ENCODE measurements at places on chromosomes 12 and 14.

GRCh38 chr14:87745507-87746118 lies 247.4 kb downstream of the GALC start:
- peak; percentile 60 for DNase-seq

- DNase-seq: no peak
Observed at GRCh38 chr14:24378981-24379906, 11.3 kb downstream of the NFATC4 start.

DNA sequence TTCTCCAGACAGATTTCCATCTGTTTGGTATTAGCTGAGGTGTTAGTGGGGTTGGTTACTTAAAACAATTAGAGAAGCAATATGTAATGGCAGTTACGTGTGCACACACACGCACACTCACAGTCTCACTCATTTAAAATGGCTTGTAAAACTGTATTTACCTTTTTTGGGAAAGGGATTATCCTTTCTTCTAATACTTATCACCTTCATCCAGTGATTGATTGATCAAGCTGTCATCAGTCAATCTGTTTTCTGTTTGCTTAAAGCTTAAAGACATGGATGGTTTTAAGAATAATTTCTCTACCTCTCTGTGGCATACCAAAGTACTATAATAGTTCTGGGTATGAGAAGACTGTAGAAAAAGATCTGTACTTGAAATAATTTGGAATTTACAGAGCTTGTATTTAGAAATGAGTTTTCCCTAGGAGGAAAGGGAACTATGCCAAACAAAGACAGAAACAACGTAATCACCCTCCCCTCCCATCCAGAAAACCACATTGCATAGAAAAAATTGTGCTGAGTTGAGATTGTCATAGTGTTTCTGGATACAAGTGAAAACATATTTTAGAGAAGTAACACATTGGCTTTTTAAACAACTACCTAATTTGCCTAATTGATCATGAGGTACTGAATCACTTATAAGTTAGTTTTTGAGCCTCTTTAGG lies 455.8 kb downstream of the PCNX1 start:
- peak; percentile 92 for DNase-seq

- no peak for DNase-seq
Observed at GRCh38 chr12:89250213-89250612, 102.1 kb downstream of the DUSP6 start.

- DNase-seq: no peak
Observed at GRCh38 chr12:120164293-120164692, 30.2 kb downstream of the GCN1 start.

DNA sequence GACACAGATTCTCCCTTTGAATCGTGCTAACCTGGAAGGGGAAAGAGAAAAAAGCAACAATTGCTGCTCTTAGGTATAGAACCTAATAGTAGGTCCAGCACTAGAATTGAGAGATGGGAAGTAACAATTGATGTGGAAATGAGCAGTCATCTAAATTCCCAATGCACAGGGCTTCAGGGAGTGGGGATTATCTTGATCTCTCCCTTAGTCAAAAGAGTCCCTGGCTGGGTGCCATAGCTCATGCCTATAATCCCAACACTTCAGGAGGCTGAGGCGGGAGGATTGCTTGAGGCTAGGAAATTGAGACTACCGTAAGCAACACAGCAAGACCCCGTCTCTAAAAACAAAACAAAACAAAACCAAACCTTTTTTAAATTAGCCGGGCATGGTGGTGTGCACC lies 4.0 kb downstream of the APOBEC1 start:
- no peak for DNase-seq

DNA sequence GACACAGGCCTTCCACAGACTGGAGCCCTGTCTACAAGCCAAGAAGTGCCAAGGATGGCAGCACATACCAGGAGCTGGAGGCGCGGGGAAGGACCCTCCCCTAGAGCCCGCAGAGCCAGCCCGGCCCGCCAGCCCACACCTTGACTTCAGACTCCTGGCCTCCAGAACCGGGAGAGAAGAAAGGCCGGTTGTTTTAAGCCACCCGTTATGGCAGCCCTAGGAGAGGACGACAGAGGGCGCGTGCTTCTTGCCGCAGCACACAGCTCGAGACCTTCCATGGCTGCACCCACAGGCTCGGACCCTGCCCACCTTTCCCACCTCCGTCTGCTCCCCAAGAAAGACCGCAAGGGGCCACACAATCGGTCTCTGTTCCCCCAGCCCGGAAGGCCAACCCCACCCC lies 53.7 kb downstream of the RNF34 start:
- no peak for DNase-seq

DNA sequence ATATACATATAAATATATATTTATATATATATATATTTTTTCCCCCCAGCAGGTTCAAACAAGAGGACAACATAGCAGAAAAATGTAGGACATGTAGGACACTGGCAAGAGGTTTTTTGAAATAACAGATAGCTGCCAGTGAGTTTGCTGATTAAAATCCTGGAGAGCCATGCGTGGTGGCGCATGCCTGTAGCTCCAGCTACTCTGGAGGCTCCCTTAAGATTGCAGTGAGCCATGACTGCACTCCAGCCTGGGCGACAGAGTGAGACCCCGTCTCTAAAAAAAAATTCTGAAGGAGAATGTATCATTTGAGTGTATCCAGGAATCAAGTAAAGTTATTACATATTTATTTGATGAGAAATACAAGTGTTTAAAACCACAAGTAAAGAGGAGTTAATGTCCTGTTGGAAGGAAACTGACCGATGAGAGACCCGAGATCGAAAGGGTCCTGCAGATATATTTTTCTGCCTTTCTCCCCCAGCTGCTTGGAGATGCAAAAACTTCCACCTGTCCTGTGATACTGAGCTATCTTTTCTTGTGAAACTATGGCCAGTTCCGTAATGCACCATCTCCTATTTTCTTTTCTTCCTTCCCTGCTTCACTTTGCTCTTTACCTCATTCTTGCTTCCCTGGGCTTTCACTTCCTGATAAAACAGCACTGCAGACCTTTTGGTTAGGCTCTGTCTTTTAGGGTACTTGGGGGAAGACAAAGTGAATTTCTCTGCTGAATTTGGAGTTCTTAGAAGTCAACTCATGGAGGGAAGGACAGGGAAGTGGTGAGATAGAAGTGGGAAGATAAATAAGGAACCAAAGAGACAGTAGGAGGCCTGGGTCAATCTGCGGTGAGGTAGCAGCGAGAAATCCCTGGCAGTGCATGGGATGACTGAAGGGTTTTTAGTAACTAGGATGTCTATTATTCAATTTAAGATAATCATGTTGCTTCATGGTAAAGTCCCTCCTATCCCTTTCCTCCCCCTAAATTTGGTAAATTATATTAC lies 41.2 kb upstream of the SLC2A13 start:
- DNase-seq: peak; percentile 80

DNA sequence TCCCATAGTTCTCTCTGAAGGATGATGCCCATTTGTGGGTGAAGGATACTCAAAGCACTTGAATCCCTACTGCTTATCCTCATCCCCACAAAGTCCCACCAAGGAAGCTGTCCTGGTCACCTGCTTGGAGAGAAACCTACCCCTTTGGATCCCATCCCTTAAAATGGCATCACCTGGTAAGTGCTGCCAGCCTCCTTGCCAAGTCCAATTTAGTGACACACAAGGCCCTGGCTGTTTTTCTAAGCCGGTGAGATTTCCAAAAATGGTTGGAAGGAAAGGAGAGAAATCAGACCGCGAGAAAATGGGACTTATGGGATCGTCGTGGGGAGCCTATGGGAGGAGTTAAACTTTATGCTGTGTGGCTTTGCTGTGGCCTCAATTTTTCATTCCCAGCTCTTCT lies 358.2 kb downstream of the FUT8 start:
- DNase-seq: no peak

DNA sequence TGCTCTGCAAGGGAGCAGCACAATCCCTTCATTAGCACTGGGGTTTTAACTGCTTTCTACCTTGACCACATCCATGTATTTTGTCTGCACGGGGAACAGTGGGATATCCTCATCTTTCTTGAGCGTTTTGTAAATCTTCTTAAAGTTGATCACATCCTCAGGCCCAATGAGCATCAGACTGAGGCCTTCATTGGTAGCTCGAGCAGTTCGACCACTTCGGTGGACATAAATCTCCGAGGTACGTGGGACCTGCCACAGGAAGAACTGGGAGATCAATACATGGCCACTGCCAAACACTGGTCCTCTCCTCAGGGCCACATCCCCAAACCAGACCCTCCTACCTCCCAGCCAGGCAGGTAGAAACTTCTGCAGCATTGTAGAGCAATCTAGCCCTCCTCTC lies 26.1 kb downstream of the DDX24 start:
- no peak for DNase-seq

DNA sequence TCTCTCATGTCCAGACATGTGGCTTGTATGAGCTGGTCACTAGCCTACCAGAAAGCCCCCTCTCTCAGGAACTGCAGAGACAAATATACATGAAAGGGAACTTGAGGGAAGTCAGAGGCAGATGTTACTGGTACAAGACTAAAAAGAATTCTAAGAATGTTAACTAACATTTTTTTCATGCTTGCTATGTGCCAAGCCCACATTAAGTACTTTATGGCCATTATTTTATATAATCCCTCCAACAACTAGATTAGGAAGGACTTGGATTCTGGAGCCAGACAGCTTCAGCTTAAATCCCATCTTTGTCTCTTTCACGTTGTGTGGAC lies 24.6 kb downstream of the TTC9 start:
- DNase-seq: no peak

GRCh38 chr14:38929416-38929815 lies 173.6 kb downstream of the SEC23A start:
- no peak for DNase-seq

GRCh38 chr12:25979563-25979962 lies 21.1 kb downstream of the RASSF8 start:
- no peak for DNase-seq

DNA sequence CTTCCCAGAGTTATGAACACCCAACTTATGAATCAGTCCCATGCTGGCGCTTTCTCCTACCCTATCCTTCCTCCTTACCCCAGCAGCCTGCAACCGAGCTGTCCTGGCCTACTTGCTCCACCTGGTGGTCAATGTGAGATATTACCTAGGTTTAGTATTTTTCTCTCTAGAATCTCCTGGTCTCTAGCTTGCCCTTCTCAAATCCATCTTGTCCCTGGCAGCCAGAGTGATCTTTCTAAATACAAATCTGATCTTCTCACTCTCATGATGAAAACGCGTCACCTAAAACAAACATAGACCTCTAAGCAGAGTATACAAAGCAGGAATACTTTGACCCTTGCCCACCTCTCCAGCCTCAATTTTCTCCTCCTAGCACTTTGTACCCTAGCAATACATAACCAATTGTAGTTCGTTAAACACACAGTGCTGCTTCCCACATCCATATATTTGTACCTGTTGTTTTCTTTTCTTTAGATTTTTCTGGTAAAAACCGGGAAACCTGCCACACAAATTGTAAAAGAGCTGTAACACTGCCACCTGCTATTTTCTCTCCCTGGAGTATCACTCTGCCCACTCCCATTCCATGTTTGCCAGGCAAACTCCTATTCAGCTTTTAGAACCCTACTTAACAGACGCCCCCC lies 20.0 kb upstream of the TCP11L2 start:
- peak; percentile 80 for DNase-seq

- DNase-seq: no peak
Observed at GRCh38 chr14:96649327-96649601, 147.1 kb downstream of the PAPOLA start.

DNA sequence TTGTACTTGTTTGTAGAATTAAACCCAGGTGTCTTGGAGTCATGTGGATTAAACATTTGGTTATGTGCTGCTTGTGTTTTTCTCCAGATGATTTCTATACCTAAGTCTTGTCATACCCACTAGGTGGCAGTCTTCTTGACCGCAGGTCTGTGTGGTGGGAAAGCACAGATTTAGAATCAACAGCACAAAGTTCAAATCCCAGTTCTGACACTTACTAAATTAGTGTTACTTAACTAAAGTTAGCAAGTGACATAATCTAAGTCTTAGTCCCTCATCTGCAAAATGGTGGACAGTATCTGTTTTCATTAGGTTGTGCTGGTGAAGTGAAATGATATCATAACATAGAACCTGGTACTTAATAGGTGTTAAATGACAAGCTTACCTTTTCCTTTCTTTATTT lies 151.0 kb upstream of the ARHGAP5 start:
- DNase-seq: peak; percentile 73

DNA sequence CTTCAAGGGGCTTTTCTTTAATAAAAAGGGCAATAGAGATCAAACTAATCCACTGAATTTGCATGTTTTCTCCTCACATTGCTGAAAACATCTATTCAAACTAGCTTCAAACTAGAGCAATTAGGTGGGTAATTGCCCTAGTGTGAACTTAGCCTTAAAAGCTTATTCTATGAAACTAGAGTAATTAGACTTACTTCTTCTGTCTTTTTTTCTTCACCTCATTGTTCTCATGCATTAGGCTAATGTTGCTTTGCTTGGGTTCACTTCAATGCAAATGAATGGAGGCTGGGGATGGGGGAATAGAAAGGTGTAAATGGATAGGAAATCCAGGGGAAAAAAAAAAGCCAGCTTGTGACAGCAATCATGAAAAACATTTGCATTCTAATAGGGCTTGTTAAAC lies 414.8 kb upstream of the LMO3 start:
- no peak for DNase-seq

Data from suppressor macrophage treated with lipopolysaccharide for 1 hour (primary cell).